ENCODE measurements at places on chromosomes 11 and 22. TPM values are rescaled to one million over a fixed set of nuclear protein-coding genes. Genes with fewer than 3 reads are reported as not detected.

GRCh38 chr11:77590194-77590782 is 535 bp downstream of the AQP11 start:
- DNase-seq: no peak

GRCh38 chr22:34975721-34976120 is 90.2 kb upstream of the ISX start:
- DNase-seq: no peak

DNA sequence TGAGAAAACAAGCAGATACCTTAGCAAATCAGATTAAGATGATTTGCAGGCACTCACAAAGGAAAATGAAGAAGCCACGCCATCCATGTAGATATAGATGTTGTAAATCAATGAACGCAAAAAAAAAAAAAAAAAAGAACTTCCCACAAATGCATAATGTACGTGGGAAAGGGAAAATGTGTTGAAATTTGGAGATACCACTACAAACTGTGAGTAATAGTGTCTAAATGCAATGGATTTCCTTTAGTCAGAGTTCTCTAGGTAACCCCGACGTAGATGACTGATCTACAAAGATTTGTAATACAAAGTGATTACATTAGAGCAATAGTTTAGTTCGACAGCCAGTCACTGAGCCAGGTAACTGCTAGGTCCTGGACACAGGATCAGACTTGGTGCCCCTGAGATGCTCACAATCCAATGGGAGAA is 783 bp upstream of the ANKRD54 start:
- no peak for DNase-seq

GRCh38 chr11:33052231-33052630 is 12.9 kb downstream of the TCP11L1 start:
- DNase-seq: no peak

GRCh38 chr11:1126491-1126926 is 31.2 kb upstream of the MUC5AC start:
- DNase-seq: no peak

GRCh38 chr11:100459811-100460210 is 227.3 kb upstream of the ARHGAP42 start:
- no peak for DNase-seq

GRCh38 chr22:19748991-19749664 is 11.4 kb upstream of the TBX1 start:
- no peak for DNase-seq

GRCh38 chr11:69546735-69547370 is 65.4 kb downstream of the LINC01488 start:
- DNase-seq: no peak

GRCh38 chr11:132692891-132693290 is 839.4 kb downstream of the OPCML start:
- no peak for DNase-seq

DNA sequence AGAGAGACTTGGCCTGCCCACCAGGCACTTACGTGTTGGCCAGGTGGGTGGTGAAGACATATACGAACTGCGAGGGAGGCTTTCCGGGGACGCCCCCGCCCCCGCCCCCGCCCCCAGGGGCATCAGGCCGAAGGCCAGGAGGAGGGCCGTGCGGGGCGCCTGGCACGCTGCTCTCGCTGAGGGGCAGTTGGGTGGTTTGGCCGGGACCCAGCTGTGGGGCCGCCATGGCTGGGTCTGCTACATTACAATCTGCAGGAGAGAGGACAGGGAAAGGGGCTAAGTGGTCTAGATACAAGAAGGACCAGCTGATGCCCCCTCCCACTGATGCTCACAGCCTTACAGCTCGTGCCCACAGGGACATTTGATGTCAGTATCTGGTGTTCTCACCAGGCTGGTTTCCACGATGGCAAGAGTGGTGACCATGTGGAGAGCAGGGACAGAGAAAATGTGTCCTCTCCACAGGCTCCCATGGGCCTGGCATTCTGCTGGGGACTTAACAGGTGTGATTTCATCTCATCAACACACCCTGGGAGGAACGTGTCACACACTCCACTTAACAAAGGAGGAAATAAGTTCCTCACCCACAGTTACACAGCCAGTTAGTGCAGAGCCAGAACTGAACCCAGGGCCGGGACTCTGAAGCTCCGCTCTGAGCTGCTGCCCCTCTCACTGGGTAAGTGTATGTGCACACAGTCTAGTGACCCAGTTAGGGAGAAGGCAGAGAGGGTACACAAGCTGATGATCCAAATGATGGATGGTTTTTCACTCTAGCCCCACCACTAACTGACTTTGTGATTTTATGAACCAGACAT is 19.7 kb downstream of the CXCR5 start:
- DNase-seq: no peak

Gene VSIG2
- total RNA-seq: 0.20 TPM

DNA sequence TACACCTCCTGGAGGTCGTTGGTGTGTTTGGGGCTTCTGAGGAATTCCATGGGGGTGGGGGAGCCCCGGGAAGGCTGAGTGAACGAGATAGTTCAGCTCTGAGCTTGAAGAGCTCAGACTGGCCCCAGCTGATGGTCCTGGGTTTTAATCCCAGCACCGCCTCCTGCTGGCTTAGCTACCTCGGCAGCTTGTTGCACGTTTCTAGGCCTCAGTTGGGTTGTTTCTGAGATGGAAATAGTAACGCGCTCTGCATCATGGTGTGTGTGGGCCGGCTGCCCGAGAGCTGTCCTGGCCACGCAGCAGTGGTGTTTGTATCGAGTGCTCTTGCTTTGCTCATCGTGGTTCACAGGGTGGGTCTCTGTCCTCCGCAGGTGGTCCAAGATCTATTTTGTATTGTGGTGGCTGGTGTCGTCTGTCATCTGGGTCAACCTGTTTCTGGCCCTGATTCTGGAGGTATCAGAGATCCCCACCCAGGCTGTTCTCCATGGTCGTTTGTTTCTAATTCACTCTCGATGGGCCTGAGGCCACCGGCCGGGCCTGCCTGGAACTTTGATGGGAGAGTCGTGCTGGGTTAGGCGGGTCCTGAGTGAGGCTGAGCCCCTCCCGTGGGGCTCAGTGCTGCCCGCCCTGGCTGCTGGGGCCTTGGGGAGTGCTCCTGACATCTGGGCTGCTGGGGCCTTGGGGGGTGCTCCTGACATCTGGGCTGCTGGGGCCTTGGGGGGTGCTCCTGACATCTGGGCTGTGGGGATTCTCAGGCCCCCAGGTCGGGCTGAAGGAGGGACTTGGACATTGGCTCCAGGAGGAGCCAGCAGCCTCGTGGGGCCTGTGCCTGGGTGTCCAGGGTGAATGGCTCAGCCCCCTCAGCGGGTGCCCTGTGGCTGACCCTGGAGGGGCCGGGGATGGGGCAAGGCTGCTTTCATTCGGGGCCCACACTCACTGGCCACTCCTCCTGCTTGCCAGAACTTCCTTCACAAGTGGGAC is 37.7 kb downstream of the TPCN2 start:
- DNase-seq: no peak

GRCh38 chr22:21013657-21014201 is 1.2 kb upstream of the P2RX6 start:
- DNase-seq: no peak

GRCh38 chr22:42926104-42926503 is 69.0 kb upstream of the ARFGAP3 start:
- DNase-seq: no peak

DNA sequence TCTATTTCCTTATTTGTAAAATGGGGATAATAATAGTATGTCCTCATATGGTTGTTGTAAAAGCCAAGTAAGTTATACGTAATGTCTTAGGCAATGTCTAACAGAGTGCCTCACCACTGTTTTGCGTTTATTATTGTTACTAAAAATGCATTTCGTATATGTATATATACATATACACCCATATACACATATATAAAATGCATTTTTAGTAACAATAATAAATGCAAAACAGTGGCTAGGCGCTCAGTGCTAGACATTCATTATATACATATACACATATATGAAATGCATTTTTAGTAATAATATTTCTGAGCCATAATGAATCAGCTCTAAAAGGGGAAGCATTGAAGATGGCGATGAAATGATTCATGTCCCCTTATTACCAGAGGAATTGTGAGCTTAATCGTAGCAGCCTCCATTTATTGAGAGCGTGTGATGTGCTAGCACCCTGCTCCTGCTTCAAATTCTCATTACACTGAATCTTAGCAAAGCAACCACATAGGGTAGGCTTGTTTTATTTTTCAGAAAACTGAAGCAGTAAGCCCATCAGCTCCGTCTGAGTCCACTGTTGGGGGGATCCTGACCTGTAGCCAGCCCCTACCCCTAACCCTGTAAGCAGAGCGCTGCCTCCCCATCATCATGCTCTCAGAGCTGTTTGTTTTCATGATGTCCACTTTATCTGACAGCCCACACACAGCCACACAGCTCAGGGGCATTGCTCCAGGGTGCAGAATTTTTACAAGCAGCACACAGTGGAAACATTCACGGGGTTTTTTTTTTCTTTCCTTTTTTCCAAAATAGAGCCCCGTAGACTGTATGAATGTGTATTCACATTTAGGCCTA is 97.1 kb upstream of the NAV2 start:
- no peak for DNase-seq

GRCh38 chr22:37848587-37849088 is 581 bp upstream of the EIF3L start:
- no peak for DNase-seq

DNA sequence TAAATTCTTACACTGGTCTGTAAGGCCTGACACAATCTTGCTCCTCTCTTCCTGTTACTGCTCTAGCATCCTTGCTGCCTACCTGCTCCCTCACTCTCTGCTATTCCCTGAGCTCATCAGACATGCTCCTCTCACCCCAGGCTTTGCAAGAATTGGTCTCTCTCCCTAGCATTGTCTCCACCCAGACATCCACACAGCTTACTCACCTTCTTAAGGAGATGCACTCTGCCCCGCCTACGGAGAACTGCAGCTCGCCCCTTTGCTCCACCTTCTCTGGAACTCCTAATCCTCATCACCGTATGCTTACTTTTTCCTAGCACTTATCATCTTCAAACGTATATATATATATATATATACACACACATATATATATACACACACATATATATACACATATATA is 23.3 kb upstream of the TMPRSS5 start:
- no peak for DNase-seq

Gene ART5
- total RNA-seq: 1.7 TPM

Gene OR52E5
- total RNA-seq: not detected

- DNase-seq: no peak
These were observed 38.7 kb downstream of the CYTH4 start for GRCh38 chr22:37320726-37321677.

GRCh38 chr11:73597336-73597955 is 466 bp downstream of the FAM168A start:
- no peak for DNase-seq
